ENCODE measurements at places on chromosomes 1 and 21.
A peak's percentile ranks its signal among the peaks of the same experiment; 100 is the strongest.

DNA sequence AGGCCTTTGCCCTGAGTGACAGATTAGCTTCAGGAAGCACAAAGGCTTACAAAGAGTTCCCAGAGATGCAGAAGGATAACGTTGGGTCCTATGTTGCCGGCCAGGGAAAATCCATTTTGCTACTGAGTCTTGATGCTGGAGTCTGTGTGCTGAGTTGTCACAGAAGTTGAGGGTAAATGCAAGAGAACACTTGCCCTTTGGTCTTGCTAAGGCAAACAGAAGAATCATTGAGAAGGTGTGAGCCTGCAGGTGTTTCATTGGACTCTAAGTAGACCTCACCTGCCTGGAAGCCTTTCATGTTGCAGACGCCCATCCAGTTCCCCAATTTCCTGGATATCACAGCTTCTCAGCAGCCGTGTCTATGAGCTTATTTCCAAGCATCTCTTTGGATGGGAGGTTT, 105.2 kb downstream of the PCP4 start:
- no peak for DNase-seq

DNA sequence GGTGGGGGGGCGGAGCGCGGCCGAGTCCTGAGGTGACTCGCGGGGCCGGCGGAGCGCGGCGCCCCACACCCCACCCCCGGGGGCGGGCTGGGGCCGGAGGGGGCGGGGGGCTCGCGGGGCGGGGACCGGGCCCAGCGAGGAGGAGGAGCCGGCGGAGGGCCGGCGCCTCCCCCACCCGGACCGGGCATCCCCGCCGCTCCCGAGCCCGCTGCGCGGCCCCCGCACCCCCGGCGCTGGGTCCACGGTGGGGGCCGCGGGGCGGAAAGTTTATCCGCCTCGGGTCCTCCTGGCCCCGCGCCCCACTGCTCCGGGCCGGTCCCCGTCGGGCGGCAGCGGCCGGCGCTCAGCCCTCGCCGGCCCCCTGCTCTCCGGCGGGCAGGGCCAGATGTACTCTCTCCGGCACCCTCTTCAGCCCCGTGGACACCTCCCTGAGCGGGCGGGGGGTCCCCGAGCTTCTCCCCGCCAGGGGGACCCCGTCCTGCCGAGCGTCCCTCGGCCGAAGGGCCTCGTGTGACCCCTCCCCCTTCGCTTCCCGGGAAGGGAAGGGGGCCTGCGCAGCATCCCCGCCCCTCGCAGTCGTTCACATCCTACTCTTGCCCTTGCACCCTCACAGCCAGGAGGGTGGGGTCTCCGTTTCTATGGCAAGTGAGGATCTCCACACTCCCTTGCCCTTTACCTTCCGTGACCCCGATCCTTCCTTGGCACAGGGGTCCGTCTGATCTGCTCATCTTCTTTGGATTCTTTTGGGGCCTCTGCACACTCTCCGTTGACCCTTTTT, 663 bp downstream of the CAMTA1 start:
- DNase-seq = no peak

GRCh38 chr21:42337830-42338728, 12.7 kb downstream of the TFF2 start:
- DNase-seq = peak; percentile 58

DNA sequence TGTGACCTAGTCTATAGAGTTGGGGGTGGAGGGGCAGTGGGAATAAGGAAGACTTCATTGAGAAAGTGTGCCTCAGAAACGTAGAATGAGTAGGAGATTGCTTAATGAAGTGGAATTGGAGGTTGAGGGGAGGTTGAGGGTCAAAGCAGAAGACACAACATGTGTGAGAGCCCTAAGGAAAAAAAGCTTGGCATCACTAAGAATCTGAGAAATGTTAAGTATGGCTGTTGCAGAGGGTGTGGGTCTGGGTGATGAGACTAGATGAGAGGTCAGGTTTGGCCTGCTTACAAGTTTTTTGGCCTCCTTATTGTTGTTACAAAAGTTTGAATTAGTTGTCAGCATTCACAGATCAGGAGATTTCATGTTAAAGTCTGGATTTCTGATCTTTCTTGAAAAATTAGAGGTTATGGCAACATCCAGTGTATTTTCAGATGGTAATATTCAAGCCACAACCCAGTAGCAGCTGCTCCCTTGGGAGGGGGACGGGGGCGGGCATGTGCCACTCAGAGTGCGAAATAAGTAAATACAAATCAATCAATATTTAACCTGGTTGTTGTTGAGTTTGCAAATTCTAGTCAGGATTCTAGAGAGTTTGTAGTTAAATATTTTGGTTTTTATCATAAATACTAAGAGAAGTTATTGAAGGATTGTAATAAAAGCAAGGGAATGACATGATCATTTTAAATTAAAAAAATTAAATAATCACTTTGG, 4.3 kb downstream of the MAN1A2 start:
- DNase-seq = no peak

DNA sequence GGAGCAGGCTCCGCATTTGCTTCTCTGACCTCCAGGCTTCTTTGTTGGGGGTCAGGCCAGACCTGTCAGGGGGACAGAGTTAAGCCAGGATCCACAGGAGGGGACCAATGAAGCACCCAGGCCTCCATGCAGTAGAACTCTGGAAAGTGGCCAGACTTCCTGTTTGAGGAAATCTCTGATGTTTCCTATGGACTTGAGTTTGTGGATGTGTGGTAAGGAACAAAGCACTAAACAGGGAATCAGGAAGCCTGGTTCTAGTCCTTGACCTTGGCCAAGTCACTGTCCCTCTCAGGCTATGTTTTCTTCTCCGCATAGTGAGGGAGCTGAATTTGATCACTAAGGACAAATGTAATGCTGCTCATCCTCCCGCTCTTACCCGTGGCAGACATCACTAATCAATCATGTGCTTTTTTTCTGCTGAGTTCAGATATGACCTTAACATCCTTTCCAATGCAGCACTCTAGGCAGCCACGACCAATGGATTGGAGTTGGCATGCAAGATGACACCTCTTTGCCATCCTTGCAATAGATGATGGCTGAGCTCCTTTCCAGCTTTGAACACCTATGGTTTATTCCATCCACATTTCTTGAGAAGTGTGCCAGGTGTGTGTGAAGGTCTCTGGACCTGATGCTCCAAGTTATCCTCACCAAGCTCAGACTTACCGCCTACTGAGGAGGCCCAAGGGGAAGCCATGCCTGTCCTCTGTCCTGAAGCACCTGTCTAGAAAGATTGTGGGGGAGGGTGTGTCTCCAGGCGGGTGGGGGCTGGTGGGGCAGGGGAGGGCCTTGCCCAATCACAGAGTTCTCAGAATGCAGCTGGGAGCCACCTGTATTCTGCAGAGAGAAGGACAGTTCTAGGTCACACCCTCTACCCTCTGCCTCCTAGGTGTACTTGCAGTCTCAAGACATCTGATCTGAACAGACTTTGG, 9.9 kb downstream of the SH2D2A start:
- no peak for DNase-seq

DNA sequence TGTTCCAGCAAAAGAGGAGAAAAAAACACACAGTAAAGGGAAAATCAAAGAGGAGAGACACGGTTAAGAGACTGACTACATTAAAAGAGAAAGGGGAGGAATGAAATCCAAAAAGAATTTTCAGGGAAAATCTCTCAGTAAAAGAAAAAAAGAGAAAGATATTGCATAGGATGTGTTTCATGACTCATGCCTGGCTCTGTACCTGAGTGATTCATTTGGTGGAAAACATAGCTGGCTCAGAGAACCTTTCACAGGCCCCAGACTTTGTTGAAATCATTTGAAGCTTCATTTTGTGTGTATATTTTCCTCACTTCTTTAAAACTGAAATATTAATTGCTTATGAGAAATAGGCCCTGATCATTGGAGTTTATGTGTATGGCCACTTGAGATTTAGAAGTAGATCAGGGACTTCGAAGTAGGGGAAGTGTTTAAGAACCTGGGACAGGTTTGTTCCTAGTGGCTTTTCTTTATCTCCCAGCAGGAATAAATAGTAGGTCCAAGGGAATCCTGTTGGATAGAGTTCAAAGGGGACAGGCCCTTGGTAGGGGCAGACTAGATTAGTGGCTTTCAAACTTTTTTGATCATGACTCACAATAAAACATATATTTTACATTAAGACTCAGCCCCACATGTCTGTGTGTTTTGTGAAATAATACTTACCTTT, 239.1 kb upstream of the SGIP1 start:
- DNase-seq = no peak

DNA sequence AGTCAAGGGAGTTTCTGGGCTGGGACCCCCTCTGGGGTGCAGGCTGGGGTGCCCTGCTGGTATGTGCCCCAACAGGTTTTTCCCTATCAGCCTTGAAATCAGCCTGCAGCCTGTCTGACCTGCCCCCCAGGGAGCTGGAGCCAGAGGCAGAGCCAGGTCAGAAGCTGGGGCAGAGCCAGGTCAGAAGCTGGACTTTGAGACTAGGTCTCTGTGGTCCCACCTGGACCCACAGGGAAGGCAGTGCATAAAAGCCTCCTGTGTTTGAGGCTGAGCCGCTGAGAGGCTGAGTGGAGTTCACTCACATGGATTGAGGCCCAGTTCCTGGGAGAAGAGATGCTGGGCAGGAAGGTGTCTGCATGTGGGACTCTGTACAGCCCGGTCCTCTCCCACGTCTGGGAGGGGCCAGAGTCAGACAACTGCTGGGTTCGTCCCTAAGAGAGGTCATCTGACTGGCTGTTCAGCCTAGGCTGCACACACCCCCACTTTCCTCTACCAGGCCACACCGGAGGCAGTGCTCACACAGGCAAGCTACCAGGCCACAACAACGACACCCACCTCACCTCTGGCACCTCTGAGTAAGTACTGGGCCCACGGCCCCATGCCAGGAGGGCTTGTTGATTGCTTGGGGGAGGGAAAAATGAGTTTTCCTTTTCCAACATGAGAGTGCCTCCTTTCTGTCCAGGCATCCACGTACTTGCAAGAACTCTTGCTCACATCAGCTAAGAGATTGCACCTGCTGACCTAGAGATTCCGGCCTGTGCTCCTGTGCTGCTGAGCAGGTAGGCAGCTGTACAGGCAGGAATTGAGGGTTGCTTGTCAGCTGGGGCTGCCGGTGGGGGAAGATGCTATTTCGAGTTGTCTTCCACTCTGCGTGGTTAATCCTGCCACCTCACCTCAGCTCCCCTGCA, at the start of gene ANXA9:
TSS of gene ANXA9 (plus strand) at position 488 of the 908 bp plus-strand sequence. CDS start 814 bp downstream, outside the sequence.
- DNase-seq = no peak

- no peak for DNase-seq
Observed at GRCh38 chr1:41240781-41241353, 1.2 kb downstream of the SCMH1 start.

GRCh38 chr1:94515296-94515947, 26.1 kb downstream of the F3 start:
- no peak for DNase-seq

- peak; percentile 25 for DNase-seq
Observed at GRCh38 chr21:32955311-32956060, 70.2 kb upstream of the OLIG2 start.

GRCh38 chr1:163174524-163175437, 27.9 kb downstream of the RGS5 start:
- peak; percentile 25 for DNase-seq

GRCh38 chr1:53189061-53189460, 7.6 kb upstream of the CPT2 start:
- DNase-seq = no peak

DNA sequence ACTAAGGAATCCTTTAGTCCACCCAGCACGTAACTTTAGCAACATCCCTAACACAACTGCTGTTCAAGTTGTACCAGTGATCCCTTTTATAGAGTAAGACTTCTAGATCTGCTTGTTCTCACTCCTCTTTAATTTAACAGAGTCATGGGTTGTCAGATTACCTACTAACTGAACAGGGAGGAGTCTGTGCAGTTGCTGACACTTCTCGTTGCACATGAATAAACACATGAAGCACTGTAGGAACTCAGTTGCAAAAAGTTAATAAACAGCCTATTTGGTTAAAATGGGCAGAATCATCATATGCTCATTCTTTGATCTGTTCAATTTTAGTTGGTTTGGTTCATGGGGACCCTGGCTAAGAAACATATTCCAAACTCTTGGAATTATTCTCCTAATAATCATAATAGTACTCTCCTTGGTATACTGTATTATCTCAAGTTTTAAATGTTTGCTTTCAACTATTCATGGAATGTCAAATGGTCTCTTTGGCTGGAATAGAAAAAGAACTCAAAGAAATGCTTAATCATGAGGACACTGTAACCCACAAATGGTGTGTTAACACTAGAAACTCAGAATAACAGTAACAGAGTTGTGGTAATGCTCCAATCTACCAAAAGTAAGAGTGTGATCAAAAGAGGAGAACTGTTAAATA, 15.6 kb downstream of the PLPPR5 start:
- DNase-seq = no peak

- no peak for DNase-seq
Observed at GRCh38 chr1:210684466-210685294, 356.0 kb downstream of the HHAT start.

DNA sequence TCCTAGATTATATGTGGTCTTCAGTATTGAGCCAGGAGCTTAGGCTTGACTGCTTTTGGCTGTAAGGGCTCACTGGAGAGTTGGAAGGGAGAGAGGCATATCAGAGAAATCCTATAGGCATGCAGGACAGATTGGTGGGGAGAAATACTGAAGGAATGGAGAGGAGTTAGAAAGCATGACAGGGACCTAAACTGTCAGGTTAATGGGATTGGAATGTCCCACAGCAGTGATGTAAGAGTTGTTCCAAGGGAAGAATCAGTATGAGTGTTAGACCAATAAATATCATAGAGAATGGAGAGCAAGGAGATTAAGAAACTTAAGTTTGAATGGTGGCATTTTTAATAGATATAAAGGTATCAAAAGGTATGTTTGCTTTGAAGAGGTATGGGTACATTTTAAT, 39.7 kb downstream of the SLC35A3 start:
- DNase-seq = no peak

- no peak for DNase-seq
Observed at GRCh38 chr1:116203181-116203723, 92.1 kb downstream of the MAB21L3 start.
